Stimulated activated CD8-positive, alpha-beta memory T cell treated with anti-CD3 and anti-CD28 coated beads, Interleukin-15, amount 100 ng/mL, for 1 hour (primary cell): ENCODE measurements at places on chromosomes 12 and 14.
A peak's percentile ranks its signal among the peaks of the same experiment; 100 is the strongest.

DNA sequence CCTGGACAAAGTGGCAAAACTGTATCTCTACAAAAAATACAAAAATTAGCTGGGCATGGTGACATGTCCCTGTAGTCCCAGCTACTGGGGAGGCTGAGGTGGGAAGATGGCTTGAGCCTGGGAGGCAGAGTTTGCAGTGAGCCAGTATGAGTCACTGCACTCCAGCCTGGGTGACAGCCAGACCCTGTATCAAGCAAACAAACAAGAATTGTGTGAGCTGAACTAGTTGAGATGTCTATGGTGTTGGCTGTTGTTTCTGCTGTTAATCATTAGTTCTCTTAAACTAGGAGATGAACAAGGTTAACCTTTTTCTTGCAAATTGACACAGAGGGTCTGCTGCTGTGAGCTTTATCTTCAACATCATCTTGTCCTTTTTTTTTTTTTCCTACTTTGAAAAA is 23.6 kb downstream of the RASSF3 start:
- DNase-seq = no peak

- DNase-seq = no peak
Observed at GRCh38 chr12:95212586-95212985, 4.7 kb downstream of the FGD6 start.

DNA sequence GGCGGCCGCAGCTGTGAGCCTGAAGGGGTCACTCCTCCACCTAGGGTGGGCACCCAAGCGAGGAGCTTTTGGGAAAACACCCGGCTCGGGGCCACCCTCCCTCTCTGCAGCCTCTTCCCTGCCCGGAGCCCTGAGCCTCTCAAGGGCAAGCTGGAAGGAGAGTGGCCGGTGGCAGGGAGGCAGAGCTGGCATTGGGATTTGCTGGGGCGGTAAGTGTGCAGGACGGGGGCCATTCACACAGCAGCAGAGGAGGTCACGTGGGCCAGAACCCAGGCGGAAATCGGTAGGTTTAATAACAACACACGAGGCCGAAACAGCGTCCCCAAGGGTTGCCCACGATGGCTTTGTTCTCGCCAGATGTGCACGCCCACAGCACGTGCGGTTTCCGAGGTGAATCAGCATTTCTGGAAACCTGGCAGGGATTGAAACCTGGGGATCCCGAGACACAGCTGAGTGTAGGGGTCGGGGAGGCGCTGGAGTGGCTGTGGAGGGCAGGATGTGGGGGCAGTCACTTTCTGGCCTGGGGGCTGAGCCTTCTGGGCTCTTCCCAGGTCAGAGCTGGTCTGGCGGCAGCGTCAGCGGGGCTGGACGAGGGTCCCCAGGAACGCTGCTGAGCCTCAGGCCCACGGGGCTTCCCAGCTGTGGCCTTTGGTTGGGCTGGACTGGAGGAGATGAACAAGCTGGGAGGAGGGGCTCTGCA is 23.5 kb downstream of the NOC4L start:
- no peak for DNase-seq

GRCh38 chr12:65667932-65668331 is 156.4 kb upstream of the HMGA2 start:
- no peak for DNase-seq

DNA sequence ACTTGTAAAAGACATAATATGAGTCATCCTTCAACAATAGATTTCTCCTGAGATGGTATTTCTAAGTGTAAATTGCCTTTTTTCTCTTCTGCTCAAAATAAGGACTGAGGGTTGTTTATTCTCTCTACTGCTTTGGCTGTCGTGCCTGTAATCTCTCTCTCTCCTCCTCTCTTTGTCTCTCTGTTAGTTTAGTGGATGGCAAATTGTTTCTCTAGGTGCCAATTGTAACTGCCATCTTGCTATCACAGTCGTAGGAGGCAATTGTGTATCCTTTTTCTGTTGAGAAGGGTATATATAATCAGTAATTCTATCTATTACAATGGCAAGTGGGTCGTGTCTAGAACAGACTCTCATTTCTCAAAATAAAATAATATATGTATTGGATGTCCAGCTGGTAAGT is 545.0 kb upstream of the FBXO33 start:
- no peak for DNase-seq

GRCh38 chr12:47079468-47079980 is at the start of the genes AMIGO2 and PCED1B:
Gene AMIGO2 (minus strand): TSS chr12:47079959. CDS start chr12:47079002, 957 bp downstream.
Gene PCED1B (plus strand): TSS chr12:47079621. CDS start chr12:47235064, 155,443 bp downstream.
- DNase-seq = peak; percentile 34

GRCh38 chr14:94600148-94600545 is 12.0 kb upstream of the SERPINA3 start:
- DNase-seq = no peak

- DNase-seq = no peak
Observed at GRCh38 chr12:28242129-28242495, 51.9 kb downstream of the CCDC91 start.

DNA sequence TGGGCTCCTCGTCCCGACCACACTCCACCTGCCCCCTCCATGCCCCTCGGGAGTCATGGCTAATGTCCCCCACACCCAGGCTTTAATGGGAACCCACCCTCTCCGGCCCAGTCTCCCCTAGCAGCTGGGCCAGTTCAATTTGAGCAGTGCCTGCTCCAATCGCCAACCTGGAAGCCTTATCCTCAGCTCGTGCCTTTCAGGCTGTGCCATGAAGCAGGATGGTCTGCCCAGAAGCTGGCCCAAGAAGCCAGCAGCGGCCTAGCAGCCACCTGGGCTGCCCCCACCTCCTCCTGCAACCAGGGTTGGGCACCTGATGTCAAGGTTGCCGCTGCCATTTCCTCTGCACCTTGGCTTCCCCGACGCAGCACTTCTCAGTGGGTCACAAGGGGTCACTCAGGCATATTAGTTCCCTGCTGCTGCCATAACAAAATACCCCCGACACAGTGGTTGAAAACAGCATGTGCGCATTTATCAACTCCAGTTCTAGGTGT is 2.3 kb upstream of the CLBA1 start:
- no peak for DNase-seq

DNA sequence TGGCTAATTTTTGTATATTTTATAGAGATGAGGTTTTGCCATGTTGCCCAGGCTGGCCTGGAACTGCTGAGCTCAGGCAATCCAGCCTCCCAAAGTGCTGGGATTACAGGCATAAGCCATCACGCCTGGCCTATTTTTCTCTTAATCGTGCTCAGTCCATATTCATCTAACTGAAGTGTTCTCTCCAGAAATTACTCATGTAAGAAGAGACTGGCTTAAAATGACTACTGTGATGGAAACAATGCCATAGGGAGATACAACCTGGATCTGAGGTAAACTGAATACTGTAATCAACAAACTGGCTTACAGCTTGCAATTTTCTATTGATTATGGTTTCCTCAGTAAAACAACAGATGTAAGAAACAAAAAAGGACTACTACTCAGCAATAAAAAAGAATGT is 21.1 kb downstream of the NUMB start:
- DNase-seq = no peak

- DNase-seq = no peak
Observed at GRCh38 chr14:91817566-91818325, 49.6 kb downstream of the TC2N start.

DNA sequence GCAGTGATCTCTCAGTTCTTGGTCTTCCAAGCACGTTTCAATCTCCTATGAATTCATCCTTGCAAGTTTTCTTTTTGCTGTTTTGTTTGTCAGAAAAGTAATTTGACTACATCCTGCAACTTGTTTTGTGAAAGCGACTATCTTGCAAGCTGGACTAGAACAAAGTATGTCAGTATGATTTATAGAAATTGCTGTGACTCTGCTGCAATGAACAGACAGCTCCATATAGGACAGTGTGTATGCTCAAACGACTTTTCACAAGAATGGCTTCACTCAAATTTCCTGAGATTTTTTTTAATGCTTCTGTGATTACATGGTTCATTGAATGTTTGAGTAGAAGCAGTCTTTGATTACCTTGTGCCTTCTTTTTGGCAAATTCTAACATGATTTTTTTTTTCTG is 123.5 kb upstream of the TRHDE start:
- no peak for DNase-seq

DNA sequence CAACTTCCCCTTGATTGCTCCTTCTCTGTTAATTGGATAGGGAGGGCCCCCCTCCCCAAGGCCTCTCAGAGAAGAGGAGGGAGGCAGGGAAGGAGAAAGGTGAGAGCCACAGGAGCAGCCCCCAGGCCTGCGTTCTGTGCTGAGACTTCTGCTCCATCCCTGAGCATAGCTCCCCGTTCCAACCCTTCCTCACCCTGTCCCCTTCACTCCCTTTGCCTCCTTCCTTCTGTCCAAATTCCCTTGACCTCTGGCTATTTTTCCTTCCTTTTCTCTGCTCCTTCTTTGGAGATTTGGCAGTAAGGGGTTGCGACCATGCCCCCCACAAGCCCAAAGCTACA is 788 bp upstream of the ASIC1 start:
- DNase-seq = no peak

GRCh38 chr14:68681256-68682011 is 111.4 kb downstream of the ZFP36L1 start:
- no peak for DNase-seq

- DNase-seq = no peak
Observed at GRCh38 chr12:38374751-38375150, 58.2 kb downstream of the ALG10B start.

GRCh38 chr14:56979936-56980335 is 169.7 kb upstream of the OTX2 start:
- no peak for DNase-seq

DNA sequence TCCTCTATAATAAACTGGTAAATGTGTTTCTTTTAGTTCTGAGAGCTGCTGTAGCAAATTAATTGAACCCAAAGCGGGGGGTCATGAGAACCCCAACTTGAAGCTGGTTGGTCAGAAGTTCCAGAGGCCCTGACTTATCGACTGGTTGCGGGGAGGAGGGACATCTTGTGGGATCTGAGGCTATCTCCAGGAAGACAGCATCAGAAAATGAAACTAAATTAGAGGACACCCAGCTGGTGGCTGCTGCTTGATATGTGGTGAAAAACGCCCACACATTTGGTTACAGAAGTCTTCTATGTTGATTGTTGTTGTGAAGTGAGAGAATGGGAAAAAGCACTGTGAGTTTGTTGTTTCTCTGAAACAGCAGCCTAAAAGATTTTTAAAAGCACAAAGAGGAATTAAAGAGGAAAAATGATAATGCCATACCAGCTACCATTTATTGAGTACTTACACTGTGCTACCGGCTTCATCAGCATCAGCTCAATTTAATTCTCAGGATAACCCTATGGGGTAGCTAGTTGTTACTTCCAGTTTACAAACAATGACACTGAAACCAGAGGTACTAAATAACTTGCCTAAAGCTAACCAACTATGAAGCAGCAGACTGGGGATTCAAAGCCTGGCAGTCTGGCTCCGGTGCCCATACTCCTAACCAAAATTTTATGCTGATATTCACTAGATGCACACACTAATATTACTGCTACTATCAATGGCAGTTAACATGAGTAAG is 24.3 kb downstream of the DDX24 start:
- no peak for DNase-seq

DNA sequence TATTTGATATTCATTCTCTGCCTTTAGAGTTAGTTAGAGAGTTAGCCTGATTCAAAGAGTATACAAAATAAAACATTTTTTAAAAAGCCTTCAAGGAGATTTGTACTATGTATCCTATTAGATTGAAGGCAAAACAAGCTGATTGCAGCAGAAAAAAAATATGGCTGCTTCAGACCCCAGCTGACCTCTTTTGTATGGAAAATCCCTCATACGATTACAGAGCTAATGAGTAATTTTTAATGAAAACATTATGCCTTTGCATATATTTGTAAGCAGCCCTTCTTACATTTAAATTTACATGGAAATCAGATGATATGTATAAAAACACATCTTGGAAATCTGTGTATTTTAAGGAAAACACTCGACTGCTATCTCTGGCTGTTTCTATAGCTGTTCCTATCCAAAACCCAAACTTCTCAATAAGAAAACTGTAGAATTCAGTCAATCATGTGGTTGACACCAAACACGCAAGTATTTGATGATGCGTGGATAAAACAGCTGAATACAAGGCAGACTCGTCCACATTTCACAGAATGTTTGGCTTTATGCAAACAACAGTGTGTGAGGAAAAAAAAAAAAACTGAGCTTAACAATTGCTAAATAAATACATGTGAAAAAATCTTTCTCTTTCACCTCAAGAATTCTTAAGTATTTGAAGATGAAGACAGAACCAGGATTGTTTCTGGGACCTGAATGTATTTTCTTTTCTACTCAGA is 275.3 kb downstream of the EGLN3 start:
- no peak for DNase-seq

DNA sequence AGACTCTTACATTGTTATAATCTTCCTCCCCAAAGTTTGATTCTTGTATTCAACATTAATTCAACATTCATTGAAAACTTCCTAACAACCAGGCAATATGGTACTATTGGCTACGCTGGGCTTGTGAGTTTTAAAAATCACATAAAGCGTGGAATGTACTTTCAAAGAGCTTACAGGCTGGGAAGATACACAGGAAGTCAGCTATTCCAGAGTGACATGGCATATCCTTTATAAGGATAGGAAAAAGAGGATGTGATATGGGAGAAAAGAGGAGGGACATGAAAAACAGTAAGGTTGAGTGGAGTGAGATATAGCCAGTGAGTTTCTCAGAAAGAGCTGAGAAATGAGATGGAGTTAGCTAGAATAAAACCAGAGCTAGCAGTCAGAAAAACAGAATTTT is 103.6 kb upstream of the ATF7IP start:
- no peak for DNase-seq

- no peak for DNase-seq
Observed at GRCh38 chr12:125533434-125534029, 468.3 kb downstream of the AACS start.

DNA sequence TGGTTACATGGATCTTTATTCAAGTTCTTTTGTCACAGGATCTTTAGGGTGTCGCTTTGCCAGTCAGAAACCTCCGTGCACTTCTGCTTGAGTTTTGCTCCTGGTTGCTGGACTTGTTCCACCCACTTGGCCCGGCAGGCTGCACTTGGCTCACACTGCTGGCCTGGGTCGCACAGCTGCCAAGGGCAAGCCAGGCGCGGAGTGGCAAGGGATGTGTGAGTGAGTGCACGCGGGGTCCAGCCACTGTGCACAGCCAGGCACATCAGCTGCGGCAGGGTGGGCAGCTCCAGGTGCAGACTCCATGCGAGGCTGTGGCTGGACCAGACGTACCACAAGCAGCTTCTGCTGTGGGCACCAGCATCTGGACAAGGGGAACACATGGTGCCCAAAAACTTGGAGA is 76.6 kb downstream of the DERA start:
- no peak for DNase-seq

GRCh38 chr12:3607039-3607720 is 116.2 kb downstream of the PRMT8 start:
- DNase-seq = no peak

GRCh38 chr14:81633496-81633895 is 99.8 kb upstream of the SEL1L start:
- no peak for DNase-seq

- DNase-seq = no peak
Observed at GRCh38 chr12:38886064-38886463, 19.3 kb downstream of the CPNE8 start.

- DNase-seq = no peak
Observed at GRCh38 chr12:50196537-50196936, 29.4 kb upstream of the CERS5 start.
